ENCODE measurements at places on chromosomes 3 and 15. TPM values are rescaled to one million over a fixed set of nuclear protein-coding genes. Genes with fewer than 3 reads are reported as not detected.

SCG5 gene
- total RNA-seq: not detected

- DNase-seq: no peak
- H3K4me1 ChIP-seq: no peaks in the 10 kb centered on the region
- no peak overlapping the region for H3K4me3 ChIP-seq
- no peaks in the 10 kb centered on the region for H3K36me3 ChIP-seq
- H3K27me3 ChIP-seq: no peaks in the 10 kb centered on the region
- H3K27ac ChIP-seq: no peak overlapping the region
These were observed 123.9 kb downstream of the MAGI1 start for GRCh38 chr3:65914740-65915367.

MEX3B gene
- 14.9 TPM for total RNA-seq

GOLIM4 gene
- total RNA-seq: 98.2 TPM

- no peak for DNase-seq
- H3K27me3 ChIP-seq: peaks cover 86% of the 10 kb centered on the region
- no peak overlapping the region for H3K4me3 ChIP-seq
- H3K4me1 ChIP-seq: peaks cover 7% of the 10 kb centered on the region
These were observed 22.1 kb upstream of the POLG start for GRCh38 chr15:89356634-89357298.

DNA sequence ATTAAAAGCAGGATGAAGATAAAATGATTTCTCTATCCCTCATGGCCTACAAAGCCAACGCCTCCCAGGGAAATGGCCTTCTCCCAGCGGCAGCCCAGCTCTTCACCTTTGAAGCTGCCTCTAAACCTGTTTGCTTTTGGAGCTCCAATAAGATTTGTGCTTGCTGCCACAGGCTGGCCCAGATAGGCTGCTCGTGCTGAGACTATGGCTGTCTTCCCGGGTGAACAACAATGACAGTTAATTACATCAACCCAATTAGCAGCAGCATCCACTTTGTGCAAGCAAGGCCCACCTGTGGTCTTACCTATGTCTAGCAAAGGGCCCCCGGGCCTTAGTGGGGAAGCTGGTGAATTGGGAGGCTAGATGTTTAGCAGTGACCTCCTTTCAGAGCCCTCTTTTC lies 179.6 kb downstream of the P3H2 start:
- H3K4me3 ChIP-seq: no peak overlapping the region
- no peak for DNase-seq
- no peak overlapping the region for H3K27ac ChIP-seq
- no peaks in the 10 kb centered on the region for H3K36me3 ChIP-seq
- no peaks in the 10 kb centered on the region for H3K27me3 ChIP-seq
- peaks cover 16% of the 10 kb centered on the region for H3K4me1 ChIP-seq

GRCh38 chr3:154316974-154317767 lies 7.1 kb downstream of the DHX36 start:
- H3K36me3 ChIP-seq: peaks cover 28% of the 10 kb centered on the region
- DNase-seq: no peak
- no peaks in the 10 kb centered on the region for H3K27me3 ChIP-seq

- no peaks in the 10 kb centered on the region for H3K27me3 ChIP-seq
- H3K4me1 ChIP-seq: no peaks in the 10 kb centered on the region
- no peak overlapping the region for H3K27ac ChIP-seq
- DNase-seq: no peak
These were observed 8.6 kb upstream of the ADAM10 start for GRCh38 chr15:58758141-58758540.

GRCh38 chr3:41836360-41837134 lies 125.4 kb downstream of the ULK4 start:
- DNase-seq: no peak
- no peak overlapping the region for H3K27ac ChIP-seq
- H3K4me3 ChIP-seq: no peak overlapping the region
- H3K27me3 ChIP-seq: no peaks in the 10 kb centered on the region
- H3K36me3 ChIP-seq: no peaks in the 10 kb centered on the region
- no peaks in the 10 kb centered on the region for H3K4me1 ChIP-seq

GRCh38 chr3:12875857-12876836 lies 34.8 kb upstream of the RPL32 start:
- H3K4me3 ChIP-seq: no peak overlapping the region
- H3K27me3 ChIP-seq: peaks cover 7% of the 10 kb centered on the region
- DNase-seq: peak; percentile 46
- H3K27ac ChIP-seq: no peak overlapping the region

DNA sequence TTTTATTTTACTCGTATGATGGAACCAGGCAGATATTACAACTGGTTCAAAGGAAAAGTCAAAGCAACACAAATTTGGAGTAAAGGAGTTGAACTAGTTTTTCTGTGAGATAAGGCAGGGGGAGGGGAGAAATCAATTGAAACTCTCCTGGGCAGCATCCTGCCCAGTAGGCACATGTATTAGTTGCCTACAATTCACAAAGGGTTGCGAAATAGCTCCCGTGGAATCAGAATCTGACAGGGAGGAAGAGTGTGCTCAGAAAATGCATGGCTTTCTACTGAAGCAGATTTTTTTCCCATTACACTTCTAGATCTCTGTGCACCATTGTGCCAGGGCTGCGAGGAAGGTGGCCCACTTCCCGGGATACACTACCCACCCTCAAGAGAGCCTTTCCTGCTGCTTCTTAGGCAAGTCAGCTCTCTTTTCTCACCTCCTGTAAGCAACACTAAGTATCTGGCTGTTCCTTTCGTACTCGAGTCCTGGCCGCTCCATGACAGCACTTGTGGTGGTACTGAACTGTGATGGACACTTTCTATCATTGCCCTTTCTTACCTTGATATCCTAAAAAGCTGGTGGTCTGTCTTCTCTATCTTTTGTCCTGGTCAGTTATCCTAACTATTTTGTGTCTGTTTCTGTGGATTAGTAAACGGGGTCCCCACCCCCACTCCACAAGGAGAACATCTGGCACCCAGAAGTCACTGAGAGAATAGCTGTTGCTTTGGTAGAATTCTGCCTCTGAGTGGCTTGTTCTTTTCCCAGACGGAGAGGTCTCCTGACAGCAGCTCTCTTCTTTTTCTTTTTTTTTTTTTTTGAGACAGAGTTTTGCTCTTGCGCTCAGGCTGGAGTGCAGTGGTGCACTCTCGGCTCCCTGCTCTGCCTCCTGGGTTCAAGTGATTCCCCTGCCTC lies 74.8 kb downstream of the RPL39L start:
- DNase-seq: no peak
- peaks cover 5% of the 10 kb centered on the region for H3K4me1 ChIP-seq
- no peaks in the 10 kb centered on the region for H3K27me3 ChIP-seq
- H3K36me3 ChIP-seq: no peaks in the 10 kb centered on the region
- no peak overlapping the region for H3K27ac ChIP-seq
- H3K4me3 ChIP-seq: no peak overlapping the region

FES gene
- total RNA-seq: 11.2 TPM

CLDN11 gene
- total RNA-seq: 4.8 TPM

DNA sequence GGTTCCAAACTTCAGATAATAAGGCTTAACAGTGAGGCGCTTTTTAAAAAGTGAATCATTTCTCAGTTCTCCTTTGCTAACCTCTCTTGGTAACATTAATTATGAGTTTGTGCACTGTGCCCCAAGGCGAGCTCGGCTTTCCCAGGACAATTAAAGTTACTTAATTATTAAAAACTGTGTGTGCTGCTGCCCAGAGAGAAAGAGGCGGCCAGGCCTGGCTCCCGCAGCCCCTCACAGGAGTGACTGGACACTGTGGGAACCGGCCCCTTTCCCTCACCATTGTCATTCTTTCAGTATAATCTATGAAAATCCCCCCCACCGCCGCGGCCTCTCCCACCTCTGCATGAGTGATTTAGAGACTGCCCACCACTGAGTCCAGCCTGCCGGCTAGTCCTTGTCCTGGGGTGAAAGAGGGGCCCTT lies 43.1 kb upstream of the HES1 start:
- no peak overlapping the region for H3K4me3 ChIP-seq
- H3K27me3 ChIP-seq: no peaks in the 10 kb centered on the region
- no peaks in the 10 kb centered on the region for H3K36me3 ChIP-seq
- H3K4me1 ChIP-seq: peaks cover 12% of the 10 kb centered on the region

GRCh38 chr3:174441588-174442301 lies 417.4 kb upstream of the NAALADL2 start:
- peak overlapping the region; percentile 74 for H3K4me3 ChIP-seq
- peak overlapping the region; percentile 97 for H3K27ac ChIP-seq
- peaks cover 18% of the 10 kb centered on the region for H3K4me1 ChIP-seq
- no peaks in the 10 kb centered on the region for H3K27me3 ChIP-seq

FEZF2 gene
- not detected for total RNA-seq

- no peaks in the 10 kb centered on the region for H3K27me3 ChIP-seq
- no peak overlapping the region for H3K4me3 ChIP-seq
- H3K27ac ChIP-seq: no peak overlapping the region
- no peak for DNase-seq
- no peaks in the 10 kb centered on the region for H3K36me3 ChIP-seq
- no peaks in the 10 kb centered on the region for H3K4me1 ChIP-seq
These were observed 814.0 kb upstream of the LMCD1 start for GRCh38 chr3:7687428-7688147.

DNA sequence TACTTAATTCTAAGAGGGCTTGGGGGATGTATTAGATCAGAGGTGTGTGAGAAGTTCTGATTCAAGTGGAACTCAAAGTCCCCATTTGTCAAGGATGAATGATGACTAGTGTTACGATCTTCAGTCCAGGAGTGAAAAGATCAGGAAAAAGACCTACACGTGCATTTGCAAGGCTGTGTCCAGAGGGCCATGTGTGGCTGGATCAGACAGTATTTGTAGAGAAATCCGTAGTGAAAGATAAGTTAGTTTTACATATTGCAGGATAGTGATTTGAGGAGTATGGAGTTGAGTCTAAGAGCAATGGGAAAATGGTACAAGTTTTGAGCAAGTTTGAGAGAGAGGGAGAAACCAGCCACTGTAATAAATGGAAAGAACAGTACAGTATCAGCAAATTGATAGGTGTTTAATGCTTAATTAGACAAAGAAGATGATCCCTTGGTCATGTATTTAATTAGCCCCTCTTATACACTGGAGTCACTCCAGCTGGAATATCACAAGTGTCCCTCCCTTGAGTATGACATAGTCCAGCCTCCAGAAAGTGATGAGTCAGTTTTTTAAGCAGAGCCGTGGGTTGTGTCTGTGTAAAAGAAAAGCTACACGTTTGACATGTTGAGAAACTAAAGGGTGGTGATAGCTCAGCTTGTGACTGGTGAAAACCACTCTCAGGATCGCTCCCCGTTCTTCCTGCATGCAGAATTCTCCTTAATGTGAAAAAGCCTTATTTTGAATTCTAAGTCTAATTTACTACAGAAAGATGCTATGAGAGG lies 348.8 kb downstream of the ROBO1 start:
- H3K27me3 ChIP-seq: no peaks in the 10 kb centered on the region
- no peak overlapping the region for H3K4me3 ChIP-seq
- H3K36me3 ChIP-seq: no peaks in the 10 kb centered on the region
- H3K4me1 ChIP-seq: peaks cover 4% of the 10 kb centered on the region
- no peak overlapping the region for H3K27ac ChIP-seq

GRCh38 chr3:143001034-143001368 lies 369 bp upstream of the U2SURP start:
- H3K4me3 ChIP-seq: peak overlapping the region; percentile 87
- no peak for DNase-seq
- peak overlapping the region; percentile 91 for H3K27ac ChIP-seq
- peaks cover 13% of the 10 kb centered on the region for H3K4me1 ChIP-seq

DNA sequence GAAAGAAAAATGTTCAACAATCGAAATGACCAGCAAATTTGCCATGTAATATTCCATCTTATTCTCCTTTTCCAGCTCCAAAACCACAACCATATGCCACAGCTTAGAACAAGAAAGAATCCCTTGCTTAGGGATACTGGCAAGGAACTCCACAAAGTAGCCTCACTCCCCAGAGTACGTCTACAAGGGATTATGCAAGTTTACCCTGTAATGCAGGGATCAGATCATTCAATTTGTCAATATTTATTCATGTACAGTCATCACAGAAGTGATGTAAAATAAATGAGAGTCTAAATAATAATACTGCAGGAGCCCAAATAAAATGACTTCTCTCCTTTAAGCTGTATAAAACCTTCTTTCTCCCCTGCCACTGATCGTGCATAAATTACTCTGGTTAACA lies 23.5 kb upstream of the MYO1E start:
- no peaks in the 10 kb centered on the region for H3K36me3 ChIP-seq
- no peak overlapping the region for H3K27ac ChIP-seq
- H3K4me3 ChIP-seq: no peak overlapping the region
- no peak for DNase-seq
- no peaks in the 10 kb centered on the region for H3K4me1 ChIP-seq

GRCh38 chr15:48131324-48131723 lies 10.5 kb downstream of the SLC24A5 start:
- no peaks in the 10 kb centered on the region for H3K27me3 ChIP-seq
- no peaks in the 10 kb centered on the region for H3K4me1 ChIP-seq
- no peaks in the 10 kb centered on the region for H3K36me3 ChIP-seq
- no peak for DNase-seq
- H3K4me3 ChIP-seq: no peak overlapping the region

DNA sequence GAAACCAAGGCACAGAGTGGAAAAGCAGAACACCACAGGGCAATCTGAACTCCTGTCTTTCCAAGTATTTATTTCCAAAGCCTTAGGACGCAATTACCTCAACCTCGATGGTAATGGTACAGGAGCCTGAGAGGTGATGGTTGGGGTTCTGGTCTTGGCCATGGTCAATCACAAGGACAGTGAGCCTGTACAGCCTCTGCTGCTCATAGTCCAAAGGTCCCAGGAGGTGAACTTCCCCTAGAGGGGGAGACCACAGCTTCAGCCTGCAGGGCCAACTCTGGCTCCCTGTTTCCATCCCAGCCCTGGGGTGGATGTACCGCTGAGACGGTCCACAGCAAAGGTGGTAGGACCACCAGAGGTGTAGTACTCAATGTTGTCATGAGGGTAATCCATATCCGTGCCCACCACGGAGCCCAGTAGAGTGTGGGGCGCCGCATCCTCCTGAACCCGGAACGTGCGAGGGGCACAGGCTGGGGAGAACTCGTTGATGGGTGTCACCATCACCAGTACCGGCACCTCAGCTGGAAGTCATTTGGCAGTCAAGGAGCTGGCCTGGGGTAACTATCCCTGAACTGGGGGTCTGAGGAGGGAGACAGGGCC lies 6.1 kb downstream of the CDHR4 start:
- no peak overlapping the region for H3K27ac ChIP-seq
- H3K4me1 ChIP-seq: no peaks in the 10 kb centered on the region
- DNase-seq: no peak
- no peak overlapping the region for H3K4me3 ChIP-seq

MRAS gene
- 5.7 TPM for total RNA-seq

CLK3 gene
- 420 TPM for total RNA-seq
